ENCODE measurements at places on chromosomes 7 and 10. TPM values are rescaled to one million over a fixed set of nuclear protein-coding genes. Genes with fewer than 3 reads are reported as not detected.

Gene JAKMIP3
- total RNA-seq = under 0.01 TPM

Gene PIK3CG
- total RNA-seq = 0.66 TPM

Gene SLC18A3
- total RNA-seq = not detected

Gene ZNF32
- 18.8 TPM for total RNA-seq

Gene TNS3
- total RNA-seq = 172 TPM

Gene SFTPA1
- total RNA-seq = not detected

Gene CLDN12
- total RNA-seq = 79.7 TPM

Gene PRKAG2
- total RNA-seq = 15.6 TPM

Gene NYAP1
- 0.72 TPM for total RNA-seq

Gene IRF5
- total RNA-seq = not detected

Gene GPR22
- total RNA-seq = not detected

Gene PKD2L1
- total RNA-seq = not detected

Gene NPSR1
- total RNA-seq = not detected

Gene TUBAL3
- not detected for total RNA-seq

Gene STEAP1B
- 2.2 TPM for total RNA-seq

Gene PNLIPRP2
- not detected for total RNA-seq

Gene FLNC
- 206 TPM for total RNA-seq
